RPMI7951 (cell line): ENCODE measurements at places on chromosomes 12 and 14.

DNA sequence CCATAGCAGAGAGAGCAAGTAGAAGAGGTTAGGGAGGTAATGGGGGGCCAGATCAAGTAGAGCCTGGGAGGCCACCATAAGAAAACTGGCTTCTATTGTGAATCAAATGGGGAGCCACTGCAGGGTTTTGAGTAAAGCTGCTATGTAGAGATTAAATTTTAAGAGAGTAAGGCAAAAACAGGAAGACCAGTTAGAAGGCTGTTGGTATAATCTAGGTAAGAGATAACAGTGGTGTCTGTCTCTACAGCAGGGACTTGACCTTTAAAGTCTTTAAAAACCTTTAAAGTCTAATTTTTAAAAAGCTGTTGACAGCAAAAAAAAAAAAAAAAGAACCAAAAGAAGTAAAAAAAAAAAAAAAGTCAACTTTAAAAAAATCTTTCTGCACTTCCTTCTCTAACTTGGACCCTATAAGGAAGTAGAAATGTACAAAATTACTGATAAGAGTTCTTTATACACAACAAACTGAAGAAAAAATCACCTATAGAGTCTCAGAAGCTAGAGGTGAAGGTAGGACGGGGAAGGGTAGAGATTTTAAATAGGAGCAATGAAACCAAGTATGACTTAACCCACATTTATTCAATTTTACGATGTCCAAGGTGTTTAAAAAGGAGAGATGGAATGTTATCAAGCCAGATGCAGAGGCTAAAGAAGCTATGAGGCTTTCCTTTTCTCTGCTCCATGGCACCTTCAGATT, 26.1 kb downstream of the SGPP1 start:
- DNase-seq = no peak

DNA sequence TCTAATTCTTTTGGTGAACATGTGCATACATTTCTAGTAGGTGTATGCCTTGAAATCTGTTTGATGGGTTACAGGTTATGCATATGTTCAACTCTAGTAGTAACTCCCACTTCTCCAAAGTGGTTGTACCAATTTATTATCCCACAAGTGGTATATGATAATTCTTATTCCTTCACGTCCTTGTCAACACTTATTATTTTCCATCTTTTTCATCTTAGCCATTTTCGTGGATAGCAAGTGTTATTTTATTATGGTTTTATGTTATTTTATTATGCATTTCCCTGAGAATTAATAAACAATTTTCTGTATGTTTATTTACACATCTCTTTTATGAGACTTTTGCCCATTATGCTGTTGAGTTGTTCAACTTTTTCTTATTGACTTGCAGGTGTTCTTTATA, 11.2 kb upstream of the AMIGO2 start:
- no peak for DNase-seq

DNA sequence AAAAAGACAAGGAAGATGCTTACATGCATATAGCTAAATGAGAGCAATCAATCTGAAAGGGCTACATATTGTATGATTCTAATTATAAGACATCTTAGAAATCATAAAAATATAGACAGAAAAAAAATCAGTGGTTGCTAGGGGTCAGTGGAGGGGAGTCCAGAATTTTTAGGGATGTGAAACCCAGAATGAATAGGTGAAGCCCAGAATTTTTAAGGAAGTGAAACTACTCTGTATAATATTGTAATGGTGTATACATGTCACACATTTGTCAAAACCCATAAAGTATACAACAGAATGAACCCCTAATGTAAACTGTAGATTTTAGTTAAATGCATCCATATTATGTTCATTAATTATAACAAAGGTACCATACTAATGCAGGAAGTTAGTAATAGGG, 713.2 kb downstream of the FLRT2 start:
- no peak for DNase-seq

GRCh38 chr12:44497044-44497443, 379.1 kb downstream of the NELL2 start:
- DNase-seq = no peak

DNA sequence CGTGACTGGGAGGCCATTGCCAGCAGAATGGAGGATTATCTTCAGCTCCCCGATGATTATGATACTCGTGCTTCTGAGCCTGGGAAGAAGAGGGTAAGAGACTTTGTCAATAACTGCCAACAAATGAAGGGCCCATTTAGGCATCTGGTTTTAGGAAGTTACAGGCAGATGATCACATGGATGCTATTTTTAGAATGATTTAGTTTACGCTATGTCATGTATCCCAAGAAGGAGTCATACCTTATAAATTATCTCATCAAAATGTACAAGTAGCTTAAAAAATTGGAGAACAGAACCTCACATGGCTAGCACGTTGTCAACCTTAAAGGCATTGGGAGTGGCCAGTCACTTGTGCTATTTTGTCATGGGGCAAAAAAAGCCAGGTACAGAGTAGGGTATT, 46.7 kb downstream of the PROX2 start:
- no peak for DNase-seq

DNA sequence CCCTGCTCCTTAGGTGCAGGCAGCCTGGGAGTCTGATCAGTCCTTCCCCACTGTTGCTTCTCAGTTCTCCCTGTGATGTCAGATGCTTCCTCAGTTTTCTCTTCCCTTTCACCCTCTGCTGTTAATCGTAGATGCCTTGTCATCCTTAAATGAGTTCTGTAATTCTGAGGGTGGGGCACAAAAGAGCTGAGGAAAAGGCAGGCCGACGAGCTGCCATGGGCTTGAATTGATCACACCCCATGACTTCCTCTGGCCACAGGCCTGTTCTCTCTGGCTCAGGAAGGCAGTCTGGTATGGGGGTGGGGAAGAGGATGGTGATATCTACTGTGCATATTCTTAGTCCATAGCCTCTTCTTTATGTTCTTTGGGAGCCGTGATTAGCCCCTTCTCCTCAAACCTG, 5.2 kb upstream of the AP1G2 start:
- no peak for DNase-seq

DNA sequence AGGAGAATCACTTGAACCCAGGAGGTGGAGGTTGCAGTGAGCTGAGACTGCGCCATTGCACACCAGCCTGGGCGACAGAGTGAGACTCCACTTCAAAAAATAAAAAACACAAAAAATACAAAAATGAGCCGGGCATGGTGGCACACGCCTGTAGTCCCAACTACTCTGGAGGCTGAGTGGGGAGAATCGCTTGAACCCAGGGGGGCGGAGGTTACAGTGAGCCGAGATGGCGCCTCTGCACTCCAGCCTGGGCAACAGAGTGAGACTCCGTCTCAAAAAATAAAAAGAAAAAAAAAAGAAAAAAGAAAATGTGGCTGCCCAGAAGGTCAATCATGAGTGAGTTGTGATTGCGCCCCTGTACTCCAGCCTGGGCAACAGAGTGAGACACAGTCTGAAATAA, 9.2 kb downstream of the DNAJC22 start:
- DNase-seq = no peak

- peak; percentile 7 for DNase-seq
Measured at GRCh38 chr12:128976120-128976738, 123.0 kb downstream of the GLT1D1 start.

GRCh38 chr14:104882325-104882973, 17.4 kb downstream of the CEP170B start:
- DNase-seq = no peak

DNA sequence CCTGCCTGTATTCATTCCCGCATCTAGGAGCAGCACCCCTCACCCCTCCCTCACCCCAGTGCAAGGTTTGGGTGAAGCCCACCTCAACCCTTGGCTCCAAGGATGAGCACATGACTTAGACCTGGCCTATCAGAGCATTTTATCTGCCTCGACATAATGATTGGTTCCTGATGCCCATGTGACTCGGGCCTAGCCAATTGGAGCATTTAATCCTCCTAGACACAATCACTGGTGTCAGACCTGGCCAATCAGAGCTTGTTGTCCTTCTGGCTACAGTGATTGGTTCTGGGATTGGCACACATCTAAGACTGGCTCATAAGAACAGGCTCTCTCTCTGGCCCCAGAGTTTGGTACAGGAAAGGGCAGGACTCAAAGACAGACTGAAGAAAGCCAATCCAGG, 73.1 kb upstream of the MYL2 start:
- no peak for DNase-seq

GRCh38 chr14:24861083-24861630, 188.8 kb downstream of the STXBP6 start:
- DNase-seq = no peak

- DNase-seq = peak; percentile 5
Measured at GRCh38 chr14:102279282-102279681, 25.7 kb downstream of the MOK start.

DNA sequence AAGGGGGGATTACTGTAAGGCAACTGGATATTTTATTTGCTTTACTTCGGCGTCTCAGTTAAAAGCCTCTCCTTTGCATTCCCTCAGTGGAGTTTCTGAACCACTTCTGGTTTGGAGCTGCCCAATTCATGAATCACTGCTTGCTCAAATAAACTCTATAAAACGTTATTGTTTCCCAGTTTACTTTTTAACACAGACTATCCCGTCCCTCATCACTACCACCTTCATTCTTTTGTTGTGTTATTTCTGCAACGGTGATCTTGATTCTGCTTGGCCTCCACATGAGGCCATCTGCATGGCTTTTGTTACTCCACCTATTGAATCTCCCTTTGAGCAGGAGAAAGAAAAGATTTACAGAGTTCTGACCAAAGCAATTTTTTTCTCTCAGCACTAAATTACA, 104.0 kb upstream of the PLEKHA5 start:
- no peak for DNase-seq

- DNase-seq = no peak
Measured at GRCh38 chr14:102645746-102646440, 53.4 kb downstream of the RCOR1 start.

GRCh38 chr12:49924628-49925246, 21.0 kb upstream of the FAIM2 start:
- DNase-seq = no peak

GRCh38 chr12:110739488-110739887, 3.2 kb downstream of the PPP1CC start:
- no peak for DNase-seq

GRCh38 chr12:132517013-132517739, 27.2 kb downstream of the FBRSL1 start:
- no peak for DNase-seq

- DNase-seq = no peak
Measured at GRCh38 chr14:82387699-82388098, 854.0 kb upstream of the SEL1L start.

- DNase-seq = no peak
Measured at GRCh38 chr12:55428331-55429243, 2.5 kb downstream of the OR6C76 start.

- DNase-seq = peak; percentile 58
Measured at GRCh38 chr12:19200261-19200660, 70.7 kb downstream of the PLEKHA5 start.

DNA sequence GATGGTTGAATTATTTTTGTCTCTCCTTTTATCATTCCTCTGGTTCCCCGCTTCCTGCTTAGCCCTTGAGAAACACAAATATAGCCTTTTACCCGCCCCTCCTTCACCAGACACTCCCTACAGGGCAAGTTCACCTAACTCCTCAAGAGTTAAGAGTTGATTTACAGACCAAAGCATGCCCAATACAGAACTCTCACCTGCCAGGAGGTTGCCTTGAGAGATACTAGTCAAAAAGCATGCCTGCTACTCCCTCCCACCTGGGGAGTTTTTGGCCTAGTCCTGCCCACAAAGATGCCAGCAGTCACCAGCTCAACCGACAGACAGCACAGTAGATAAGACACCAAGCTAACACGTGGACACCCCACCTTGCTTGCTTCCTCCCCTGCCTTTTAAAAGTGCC, 11.2 kb downstream of the LGMN start:
- no peak for DNase-seq

GRCh38 chr14:92412912-92413311, 89.9 kb downstream of the SLC24A4 start:
- no peak for DNase-seq

- no peak for DNase-seq
Measured at GRCh38 chr14:52829527-52830185, 38.2 kb upstream of the GNPNAT1 start.
